Hindlimb muscle (tissue), 1 donor: ENCODE measurements at places on chromosomes 1 and 21.
A peak's percentile ranks its signal among the peaks of the same experiment; 100 is the strongest.

GRCh38 chr1:215104283-215104682, 21.7 kb downstream of the KCNK2 start:
- no peak for DNase-seq

DNA sequence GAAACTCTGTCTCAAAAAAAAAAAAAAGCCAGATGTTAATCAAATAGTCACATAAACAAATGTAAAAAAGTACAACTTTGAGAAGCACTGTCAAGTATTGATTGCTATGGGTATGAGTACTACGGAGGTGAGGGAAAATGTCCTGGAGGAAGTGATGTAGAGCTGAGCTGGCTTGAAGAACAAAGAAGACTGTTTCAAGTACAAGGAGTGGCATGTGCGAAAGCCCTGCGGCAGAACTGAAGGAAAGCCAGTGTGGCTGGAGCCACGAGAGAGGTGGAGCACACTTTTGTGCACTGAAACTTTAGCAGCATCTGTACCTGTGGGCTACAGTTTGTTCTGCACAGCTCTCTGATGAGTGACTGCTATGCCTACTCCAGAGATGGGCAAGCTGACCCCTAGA, 5.4 kb upstream of the RPS6KA1 start:
- no peak for DNase-seq

DNA sequence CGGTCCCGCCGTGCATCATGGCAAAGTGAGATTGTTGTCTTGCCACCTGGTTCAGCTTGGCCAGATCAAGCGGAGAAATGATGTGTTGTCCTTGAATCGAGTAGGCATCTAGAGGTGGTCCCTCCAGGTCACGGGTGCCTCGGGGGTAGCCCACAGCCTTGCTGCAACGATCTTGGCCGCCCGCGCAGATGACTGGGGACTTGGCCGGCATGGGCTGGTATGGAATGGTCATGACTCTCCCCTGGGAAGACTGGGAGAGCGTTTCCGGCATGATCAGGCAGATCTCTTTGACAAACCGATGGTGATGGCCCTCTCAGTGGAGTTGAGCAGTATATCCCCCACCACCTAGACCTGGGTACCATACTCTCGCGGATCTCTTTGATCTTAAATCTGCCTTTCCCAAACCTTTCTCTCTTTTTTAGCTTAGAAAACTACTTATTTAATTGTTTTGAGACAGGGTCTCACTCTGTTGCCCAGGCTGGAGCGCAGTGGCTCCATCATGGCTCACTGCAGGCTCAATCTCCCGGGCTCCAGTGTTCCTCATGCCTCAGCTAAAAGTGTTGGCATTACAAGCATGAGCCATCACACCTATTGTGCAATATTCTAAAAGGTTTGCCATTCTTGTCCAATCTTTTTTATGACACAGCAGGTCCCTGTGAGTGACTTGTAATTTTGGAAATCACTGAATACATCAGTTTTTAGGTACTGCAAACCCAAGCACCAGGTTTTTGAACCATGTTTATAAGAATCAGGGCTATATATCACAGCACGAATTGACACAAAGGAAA, 9.4 kb upstream of the ELAPOR1 start:
- DNase-seq, result no peak

- DNase-seq, result peak; percentile 32
These were observed 68.3 kb upstream of the SIM2 start for GRCh38 chr21:36630485-36631206.

- DNase-seq, result no peak
These were observed 2.2 kb downstream of the NFIA start for GRCh38 chr1:61084491-61085031.

- DNase-seq, result no peak
These were observed 91.3 kb downstream of the ATP5PO start for GRCh38 chr21:33824156-33824941.

DNA sequence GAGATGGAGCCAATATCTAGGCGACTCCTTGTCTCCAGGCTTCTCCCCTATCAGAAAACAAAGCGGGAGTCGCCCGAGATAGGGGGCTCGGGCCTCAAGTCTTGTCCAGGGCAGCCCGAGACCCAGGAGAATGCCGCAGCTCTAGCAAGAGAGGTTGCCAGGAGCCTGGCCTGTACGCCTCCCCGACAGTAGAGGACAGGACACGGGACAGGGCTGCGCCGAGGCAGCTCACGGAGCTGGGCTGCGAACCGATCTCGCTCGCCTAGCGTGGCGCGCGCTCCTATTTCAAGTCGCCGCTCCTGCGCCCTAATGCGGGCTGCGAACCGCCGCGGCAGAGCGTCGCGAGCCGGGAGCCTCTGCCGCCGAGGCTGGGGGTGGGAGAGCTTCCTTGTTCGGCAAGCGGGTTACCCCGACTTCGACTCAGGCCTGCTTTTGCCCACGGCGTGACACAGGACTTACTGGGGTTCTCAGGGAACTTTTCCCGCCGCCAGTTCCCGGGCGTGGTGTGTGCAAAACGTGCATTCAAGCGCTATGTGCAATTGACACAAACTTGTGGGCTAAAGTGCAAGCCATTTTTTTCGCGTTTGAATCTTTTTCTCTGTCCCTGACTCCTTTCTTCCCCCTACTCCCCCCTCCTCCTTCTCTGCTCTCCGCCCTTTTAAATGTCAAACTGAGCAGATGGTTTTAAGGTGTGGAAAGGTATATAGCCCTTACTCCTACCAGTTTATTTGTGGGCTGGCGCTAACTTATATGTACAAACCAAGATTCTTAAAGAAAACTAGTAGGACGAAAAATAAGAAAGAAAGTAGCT, 2.4 kb upstream of the PROX1 start:
- no peak for DNase-seq

DNA sequence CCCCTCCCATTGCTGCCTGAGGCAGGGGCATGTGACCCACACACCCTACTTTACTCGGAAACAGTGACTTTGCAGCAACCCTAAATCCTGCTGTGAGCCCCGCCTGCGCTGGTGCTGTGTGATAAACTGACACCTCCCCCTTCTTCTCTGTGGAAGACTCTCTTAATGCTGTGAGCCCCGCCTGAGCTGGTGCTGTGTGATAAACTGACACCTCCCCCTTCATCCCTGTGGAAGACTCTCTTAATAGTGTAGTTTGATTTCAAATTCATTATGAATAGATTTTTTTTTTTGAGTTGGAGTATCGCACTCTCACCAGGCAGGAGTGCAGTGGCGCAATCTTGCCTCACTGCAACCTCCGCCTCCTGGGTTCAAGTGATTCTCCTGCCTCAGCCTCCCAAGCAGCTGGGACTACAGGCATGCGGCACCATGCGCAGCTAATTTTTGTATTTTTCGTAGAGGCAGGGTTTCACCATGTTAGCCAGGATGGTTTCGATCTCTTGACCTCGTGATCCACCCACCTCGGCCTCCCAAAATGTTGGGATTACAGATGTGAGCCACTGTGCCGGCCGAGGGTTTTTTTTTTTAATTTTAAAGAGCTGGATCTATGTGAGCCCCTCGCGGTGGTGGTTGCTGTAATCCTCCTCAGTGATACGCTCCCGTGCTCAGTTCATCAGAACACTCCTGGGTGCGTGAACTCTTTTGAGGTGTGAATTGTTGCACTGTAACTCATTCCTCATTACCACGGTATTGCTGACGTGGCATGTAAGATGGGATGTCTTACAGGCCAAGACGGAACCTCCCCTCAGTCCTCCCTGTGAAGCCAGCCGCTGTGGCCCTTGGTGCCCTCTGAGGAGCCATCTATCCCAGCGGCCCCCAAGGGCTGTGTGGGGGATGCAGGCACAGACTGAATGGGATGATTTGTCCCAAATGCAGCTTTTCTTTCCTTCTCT, 60.3 kb downstream of the GALNT2 start:
- no peak for DNase-seq

- no peak for DNase-seq
These were observed 256.8 kb downstream of the OLFM3 start for GRCh38 chr1:101739826-101740330.

DNA sequence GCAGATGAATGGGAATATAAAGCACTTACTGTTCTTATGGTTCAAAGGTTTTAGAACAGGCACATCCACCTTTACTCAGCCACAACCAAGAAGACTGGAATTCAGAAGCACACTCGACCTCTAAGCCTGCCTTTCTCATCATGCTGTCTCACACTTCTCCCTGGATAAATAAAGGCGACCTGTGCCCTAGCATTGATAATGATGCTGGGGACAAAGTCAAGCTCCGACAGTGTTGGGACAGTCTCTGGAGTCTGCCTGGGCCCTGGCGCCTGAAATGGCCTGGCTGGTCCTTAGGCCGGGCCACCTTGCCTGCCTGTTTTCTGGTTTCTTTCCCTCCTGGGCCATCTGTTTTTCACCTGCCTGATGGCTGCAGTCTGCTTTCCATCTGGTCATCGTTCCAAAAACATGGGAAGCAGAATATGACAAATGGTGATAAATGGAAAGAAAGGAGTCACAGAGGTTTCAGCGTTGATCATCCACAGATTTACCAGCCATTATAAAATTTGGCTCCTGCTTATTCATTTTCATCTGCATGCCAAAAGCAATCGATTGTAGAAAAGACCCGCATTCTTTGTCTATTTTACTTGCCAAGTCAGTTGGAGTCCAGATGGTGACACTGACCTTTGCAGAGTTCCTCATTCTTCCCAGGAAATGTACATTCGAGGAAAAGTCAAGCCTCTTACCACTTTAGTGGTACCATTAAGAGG, 91.2 kb upstream of the KCNJ15 start:
- DNase-seq, result peak; percentile 25

GRCh38 chr1:53315456-53316423, 12.1 kb downstream of the LRP8 start:
- peak; percentile 18 for DNase-seq

- DNase-seq, result no peak
These were observed 16.9 kb upstream of the COL6A1 start for GRCh38 chr21:45964649-45965048.

DNA sequence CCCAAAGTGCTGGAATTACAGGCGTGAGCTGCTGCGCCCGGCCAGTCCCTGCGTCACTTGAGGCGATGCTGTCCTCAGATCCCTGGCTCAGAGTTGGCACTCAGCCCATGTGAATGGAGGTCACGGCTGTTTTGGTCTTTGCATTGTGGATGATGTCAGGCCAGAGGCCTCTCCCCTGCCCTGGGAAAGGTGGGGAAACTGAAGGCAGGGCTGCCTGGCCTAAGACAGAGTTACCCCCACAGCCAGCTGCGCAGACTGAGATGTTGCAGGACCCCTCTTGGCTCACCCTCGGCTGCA, 821 bp downstream of the MASP2 start:
- DNase-seq, result no peak

DNA sequence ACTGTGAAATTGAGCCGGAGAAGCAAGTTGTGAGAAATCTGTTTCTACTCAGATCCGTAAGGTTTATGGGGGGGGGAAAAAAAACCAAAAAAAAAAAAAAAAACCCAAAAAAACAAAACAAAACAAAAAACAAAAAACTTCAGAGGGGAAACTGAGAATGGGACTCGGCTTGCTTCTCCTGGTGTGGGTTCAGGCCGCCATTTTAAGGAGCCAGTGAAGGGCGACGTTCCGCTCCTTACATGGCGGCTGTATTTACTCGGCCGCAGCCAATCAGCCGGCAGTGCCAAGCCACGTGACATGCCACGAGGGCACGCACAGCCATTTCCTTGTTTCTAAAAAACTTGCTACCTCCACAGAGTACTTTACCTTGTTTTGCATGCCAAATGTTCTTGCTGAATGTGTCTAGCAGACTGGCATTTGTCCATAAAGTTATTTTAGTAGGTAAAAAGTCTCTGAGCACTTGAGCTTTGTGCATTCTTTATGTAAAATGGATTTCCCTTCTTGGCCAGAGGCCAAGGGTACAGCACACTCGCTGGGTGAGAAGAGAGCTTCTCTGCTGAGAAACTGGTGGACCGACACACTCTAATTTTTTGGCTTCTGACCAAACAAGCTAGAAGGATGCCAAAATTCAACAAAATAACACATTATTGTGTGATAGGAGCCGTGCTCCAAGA, 101.8 kb downstream of the NFIA start:
- peak; percentile 94 for DNase-seq

DNA sequence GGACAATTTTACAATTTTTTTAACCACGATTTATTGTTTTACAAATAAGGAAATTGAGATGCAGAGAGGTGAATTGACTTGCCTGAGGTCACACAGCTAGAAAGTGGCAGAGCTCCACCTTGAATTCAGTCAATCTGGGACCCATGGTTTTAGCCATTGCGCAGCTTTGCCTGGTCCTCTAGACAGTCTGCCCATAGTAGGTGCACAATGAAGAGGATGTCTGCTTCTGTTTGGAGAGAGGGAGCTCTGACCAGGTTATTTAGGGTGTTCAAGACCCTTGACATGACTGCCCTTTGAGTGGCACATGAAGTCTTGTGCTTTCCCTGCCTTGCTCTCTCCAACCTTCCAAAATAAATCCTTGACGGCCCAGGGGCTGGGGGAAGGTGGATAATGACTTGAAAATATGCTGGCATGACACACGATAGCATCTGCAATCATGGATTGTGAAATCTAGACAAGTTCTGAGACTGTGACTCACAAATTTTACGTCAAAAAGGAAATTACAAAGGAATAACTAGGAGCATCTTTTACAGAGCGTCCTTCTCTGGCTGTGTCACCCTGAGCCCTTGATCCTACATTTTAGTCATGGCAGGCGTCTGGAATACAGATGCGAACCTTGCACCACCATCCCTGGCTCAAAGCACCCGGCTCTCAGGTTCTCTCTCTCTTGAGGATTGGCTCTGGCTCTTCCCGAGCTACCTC, 26.2 kb upstream of the ID3 start:
- DNase-seq, result no peak

DNA sequence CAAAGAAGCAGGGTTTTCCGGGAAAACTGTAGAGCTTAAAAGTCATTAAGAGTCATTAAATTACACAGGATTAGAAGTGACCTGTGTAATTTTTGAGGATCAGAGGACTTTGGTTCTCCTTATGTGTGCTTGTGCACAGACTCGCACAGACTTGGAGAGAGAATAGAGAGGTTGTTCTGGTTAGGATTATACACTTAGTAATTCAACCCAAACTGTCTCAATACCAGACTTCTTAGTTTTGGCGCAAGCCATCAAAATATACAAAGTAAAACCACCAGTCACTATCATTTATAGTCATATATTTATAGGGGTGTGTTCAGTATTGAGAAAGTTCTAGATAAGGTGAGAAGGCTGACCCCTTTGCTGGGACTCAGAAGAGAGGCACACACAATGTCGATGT, 112.3 kb downstream of the HLX start:
- no peak for DNase-seq

- DNase-seq, result no peak
These were observed 267.7 kb downstream of the ZNF648 start for GRCh38 chr1:181793831-181794230.

DNA sequence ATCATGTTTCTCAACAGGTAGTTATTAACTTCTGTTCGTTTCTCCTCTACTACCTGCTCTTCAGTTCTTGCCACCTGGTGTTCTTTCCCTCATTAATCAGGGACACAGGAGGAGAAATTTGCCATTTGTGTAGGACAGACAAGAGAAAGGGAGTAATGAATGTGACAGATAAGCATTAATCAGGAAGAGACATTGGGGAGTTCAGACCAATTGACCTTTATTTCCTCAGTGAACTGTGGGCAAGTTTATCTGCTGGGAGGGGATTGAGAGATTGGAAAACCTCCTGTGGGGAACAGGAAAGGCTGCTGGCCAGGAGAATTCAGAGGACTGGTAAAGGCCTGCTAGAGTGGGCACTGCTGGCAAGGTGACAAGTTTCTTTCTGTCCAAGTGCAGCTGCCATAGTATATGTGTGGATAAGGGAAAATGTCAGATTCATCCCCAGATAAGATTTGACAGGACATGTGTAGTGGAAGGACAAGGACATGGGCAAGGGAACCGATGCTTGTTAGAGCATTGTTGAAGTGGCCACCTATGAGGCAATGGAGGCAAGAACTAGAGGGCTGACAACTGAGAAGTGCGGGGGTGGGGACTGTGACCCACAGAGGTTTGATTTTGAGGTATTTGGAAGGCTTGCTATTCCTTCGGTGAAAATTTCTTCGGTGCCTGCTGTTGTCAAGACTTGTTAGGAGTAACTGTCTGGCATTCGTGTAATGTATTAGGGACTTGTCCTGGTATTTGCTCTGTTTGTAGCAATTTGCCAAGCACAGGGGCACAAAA, 12.6 kb downstream of the SZT2 start:
- no peak for DNase-seq
